Stimulated activated CD4-positive, alpha-beta T cell treated with anti-CD3 and anti-CD28 coated beads, Interleukin-1b, Interleukin-23, amount 100 ng/mL, for 1 hour (primary cell): ENCODE measurements at places on chromosomes 3 and 15.

DNA sequence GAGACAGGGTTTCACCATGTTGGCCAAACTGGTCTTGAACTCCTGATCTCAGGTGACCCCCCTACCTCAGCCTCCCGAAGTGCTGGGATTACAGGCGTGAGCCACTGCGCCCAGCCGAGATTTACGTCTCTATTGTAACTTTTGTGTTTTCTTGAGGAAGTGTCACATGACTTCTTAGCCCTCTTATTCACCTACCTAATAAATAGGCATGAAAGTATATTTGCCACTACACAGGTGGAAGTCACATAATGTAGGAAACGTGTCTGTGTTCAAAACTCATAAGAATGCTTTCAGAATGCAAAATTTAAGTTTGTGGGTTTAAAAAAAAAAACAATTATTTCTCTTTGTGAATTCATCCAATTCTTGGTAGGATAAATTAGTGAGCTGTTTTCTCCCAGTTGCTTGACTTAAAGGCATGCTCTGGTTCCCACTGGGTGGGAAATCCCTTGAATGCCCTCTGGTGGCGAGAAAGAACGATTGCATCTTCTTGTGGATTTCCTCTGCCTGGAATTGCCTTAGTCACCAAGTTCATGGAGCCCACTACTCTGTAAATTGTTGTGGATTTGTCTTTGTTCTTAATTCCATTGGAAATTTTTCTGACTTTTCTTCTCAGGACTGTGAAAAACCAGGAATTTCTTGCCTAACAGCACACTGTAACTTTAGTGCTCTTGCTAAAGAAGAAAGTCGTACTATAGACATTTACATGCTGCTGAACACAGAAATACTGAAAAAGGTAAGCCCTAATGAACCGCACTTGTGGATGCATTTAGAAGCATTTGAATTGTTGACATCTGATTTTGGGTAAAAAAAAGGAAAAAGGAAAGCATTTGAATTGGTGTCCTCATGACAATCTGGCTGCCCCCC is 82.2 kb upstream of the CTDSPL start:
- no peak for DNase-seq

GRCh38 chr3:40336511-40337135 is 27.1 kb downstream of the EIF1B start:
- DNase-seq: no peak

- DNase-seq: no peak
These were observed 168.6 kb downstream of the SEMA6D start for GRCh38 chr15:47885920-47886319.

- no peak for DNase-seq
These were observed 43.2 kb downstream of the NBEAL2 start for GRCh38 chr3:47022641-47023071.

DNA sequence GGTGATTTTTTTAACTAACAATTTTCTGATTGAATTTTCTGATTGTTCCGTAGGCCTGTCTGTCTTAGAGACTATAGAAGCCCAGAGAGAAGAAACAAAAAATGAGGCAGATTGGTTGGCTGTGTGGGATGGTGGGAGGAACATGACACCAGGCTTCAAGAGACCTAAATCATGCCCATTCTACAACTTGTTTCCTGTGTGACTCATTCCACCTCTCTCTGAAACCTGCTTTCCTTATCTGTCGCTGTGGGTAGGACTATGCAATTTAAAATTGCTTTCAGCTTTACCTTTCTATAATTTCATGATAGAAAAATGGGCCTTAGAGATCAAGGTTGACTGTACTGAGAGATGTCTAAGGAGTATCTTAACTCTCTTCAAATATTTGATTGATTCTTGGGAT is 44.5 kb downstream of the OXNAD1 start:
- no peak for DNase-seq

DNA sequence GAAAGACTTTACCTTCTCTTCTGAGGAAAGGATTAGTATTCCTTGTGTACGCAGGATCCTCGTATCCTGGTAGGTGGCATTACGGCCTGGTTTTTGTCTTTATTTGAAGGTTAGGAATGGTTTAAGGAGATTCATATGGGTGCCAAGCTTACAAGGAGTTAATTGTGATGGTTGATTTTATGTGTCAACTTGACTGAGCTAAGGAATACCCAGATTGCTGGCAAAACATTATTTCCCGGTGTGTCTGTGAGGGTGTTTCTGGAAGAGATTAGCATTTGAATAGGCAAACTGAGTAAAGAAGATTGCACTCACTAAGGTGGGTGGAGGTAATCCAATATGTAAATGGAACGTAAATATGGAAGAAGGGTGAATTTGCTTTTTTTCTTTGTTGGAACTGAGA is 44.4 kb upstream of the ABI3BP start:
- no peak for DNase-seq

DNA sequence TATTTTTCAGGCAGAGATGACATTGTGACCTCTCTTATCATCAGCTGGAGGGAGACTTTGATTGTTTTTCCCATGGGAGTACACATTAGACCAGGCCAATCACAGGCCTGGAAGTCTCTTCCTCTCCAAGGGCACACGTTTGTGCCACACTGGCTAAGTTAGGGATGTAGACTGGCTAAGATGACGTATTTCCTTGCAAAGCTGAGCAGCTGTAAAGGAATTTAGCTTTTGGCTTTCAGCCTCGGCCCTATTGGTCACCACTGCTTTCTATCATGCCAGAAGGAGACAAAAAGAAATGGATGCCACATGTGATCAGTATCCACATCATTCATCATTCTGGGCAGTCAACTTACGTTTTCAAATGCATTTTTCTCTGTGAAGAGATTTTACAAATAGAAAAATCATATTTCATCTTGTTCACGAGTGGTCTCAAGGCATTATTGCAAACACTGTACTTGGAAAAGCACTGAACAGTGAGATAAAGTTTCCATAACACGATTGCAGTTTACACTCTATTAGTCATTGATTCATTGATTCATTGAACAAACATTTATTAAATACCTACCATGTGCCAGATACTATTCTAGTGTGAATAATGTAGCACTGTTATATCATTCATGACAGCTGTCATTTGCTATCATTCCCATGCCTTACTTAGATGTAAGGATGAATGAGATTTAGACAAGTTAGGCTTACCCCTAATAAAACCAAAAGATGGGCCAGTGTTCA is 27.0 kb upstream of the RNF7 start:
- no peak for DNase-seq

GRCh38 chr15:37015035-37015434 is 85.3 kb downstream of the MEIS2 start:
- no peak for DNase-seq

DNA sequence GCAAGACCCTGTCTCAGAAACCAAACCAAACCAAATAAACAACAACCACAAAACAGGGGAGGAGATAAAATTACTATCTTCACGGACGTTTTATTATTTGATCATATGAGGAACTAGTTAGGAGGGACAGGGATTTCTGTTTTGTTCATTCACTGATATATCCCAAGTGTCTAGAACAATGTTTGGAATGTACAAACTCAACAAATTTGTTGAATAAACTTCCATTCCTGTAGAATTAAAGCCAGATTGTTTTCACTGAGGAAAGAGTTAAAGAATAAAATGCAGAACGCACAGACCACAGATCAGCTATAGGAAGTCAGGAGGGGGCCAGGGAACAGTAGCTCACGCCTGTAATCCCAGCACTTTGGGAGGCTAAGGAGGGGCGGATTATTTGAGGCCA is 6.5 kb upstream of the STRC start:
- no peak for DNase-seq

- DNase-seq: no peak
These were observed 330.3 kb upstream of the SGO1 start for GRCh38 chr3:20516311-20516710.

DNA sequence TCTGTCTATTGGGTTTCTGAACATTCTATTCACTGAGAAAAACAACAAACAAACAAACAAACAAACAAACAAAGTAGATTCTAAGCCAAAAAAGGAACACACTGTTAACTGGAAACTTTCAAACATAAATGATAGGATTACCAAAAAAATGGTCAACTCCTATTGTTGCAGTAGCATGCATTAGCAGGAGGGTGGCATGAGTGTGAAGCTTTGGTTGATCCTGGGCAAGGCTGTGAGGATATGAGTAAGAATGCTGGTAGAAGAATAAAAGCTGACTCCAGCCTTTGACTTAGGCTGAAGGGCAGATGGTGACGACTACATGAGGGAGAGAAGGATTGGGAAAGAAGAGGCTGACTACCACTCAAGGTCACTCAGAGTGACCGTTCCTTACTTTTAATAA is 810.3 kb downstream of the VGLL3 start:
- DNase-seq: no peak

DNA sequence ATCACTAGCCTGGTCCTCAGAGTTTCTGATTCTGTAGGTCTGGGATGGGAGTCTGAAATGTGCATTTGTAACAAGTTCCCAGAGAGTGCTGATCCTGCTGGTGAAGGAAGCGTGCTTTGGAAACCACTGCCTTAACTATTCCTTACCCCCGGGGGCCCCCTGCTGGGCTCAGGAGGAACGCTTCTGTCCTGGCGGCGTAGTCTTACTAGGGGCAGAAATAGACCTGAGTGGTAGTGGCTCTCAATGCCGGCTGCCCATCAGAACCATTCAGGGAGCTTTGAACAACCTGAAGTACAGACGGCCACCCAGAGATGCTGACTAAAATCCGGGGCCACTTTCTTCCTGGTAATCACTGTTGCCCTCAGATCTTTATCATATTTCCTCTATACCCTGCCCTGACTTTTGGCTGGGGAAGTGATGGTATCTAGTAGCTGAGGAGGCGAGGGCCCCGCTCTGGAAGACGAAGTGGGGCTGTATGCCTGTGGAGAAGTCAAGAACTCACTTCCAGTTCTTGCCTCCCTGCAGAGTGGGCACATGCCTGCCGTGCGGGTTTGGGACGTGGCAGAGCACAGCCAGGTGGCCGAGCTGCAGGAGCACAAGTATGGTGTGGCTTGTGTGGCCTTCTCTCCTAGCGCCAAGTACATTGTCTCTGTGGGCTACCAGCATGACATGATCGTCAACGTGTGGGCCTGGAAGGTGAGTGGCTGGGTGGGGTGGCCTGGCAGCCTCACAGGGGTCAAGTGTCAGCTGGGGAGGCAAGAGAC is 16.3 kb upstream of the JMJD7 start:
- DNase-seq: peak; percentile 37

GRCh38 chr15:48330105-48330785 is 984 bp upstream of the DUT start:
- no peak for DNase-seq

- DNase-seq: no peak
These were observed 33.7 kb downstream of the DENND6A start for GRCh38 chr3:57659004-57659673.

GRCh38 chr3:129316248-129317013 is 37.8 kb downstream of the HMCES start:
- DNase-seq: peak; percentile 79

DNA sequence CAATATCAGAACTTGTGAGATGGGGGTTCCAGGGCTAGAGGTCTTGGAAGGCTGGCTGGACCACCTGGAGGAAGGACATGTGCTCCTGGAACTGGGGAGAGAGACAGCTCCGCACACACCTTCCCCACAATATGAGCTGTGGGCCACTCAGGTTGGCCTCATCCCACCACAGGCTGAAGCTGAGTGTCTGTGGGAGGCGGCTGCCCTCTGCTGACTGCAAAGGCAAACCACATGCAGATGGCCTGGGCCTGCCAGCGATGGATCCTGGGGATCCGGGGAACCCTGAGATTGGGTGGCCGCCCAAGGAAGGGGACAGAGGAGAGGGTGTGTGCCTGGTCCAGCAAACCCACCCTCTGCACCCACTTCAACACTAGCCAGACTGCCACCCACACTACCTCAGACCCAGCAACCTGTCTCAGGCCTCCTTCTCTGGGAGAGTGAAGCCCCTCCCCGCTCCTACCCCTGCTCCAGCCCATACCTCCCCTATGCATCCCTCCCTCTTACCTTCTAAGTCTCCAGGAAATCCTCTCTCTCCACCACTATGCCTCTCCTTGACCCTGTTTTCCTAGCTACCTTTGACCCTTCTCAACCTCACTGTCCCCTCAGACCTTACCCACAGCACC is 44.8 kb downstream of the CYP11A1 start:
- DNase-seq: peak; percentile 22

- peak; percentile 13 for DNase-seq
These were observed 817 bp downstream of the USP3 start for GRCh38 chr15:63504979-63505841.

DNA sequence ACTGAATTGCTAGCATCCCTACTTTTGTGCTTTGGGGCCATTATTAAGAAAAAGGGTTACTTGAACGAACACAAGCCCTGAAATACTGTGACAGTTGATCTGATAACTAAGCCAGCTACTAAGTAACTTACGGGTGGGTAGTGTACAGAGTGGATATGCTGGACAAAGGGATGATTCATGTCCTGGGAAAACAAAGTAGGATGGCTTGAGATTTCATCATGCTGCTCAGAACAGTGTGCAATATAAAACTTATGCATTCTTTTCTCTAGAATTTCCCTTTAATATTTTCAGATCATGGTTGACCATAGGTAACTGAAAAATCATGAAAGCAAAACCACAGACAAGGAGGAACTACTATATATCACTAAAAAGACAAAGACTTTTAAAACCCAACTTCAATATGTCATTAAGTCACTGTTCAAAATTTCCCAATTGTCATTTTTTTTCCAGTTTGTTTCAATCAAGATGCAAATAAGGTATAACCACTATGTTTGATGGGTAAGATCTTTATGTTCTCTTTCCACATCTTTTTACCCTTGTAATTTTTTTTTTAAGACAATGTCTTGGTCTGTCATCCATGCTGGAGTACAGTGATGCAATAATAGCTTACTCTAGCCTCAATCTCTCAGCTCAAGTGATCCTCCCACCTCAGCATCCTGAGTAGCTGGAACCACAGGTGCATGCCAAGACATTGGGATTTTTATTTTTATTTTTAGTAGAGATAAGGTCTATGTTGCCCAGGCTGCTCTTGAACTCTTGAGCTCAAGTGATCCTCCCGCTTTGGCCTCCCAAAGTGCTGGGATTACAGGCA is 67.7 kb downstream of the IFT80 start:
- no peak for DNase-seq

GRCh38 chr3:67167481-67167880 is 169.4 kb downstream of the KBTBD8 start:
- DNase-seq: no peak

DNA sequence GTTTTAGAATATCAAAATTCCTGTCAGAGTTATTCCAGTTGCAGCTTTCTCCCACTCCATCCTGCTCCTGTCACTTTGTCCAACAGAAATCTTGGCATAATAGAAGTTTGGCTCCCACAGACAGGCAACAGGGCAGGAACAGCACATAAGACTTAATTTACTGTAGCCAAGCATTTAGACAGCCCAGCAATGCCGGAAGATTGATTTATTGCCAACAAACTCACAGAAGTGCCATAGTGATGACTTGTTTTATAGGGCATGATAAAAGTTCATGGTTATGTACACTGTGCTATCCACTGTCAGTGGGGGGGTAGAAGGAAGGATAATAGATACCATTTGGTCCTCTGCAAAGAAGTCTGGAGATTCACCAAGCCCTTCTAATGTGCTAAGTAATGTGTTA is 98.3 kb upstream of the CBLB start:
- DNase-seq: no peak

- DNase-seq: no peak
These were observed 96.6 kb downstream of the CEMIP start for GRCh38 chr15:80875568-80876347.

GRCh38 chr15:99440029-99440428 is 125.8 kb upstream of the MEF2A start:
- DNase-seq: no peak

GRCh38 chr15:56351957-56352506 is 13.2 kb upstream of the TEX9 start:
- DNase-seq: no peak

- DNase-seq: no peak
These were observed 202.7 kb downstream of the TNIK start for GRCh38 chr3:171257251-171258203.
